GM12892 (cell line): ENCODE measurements at places on chromosomes 12 and 14.

DNA sequence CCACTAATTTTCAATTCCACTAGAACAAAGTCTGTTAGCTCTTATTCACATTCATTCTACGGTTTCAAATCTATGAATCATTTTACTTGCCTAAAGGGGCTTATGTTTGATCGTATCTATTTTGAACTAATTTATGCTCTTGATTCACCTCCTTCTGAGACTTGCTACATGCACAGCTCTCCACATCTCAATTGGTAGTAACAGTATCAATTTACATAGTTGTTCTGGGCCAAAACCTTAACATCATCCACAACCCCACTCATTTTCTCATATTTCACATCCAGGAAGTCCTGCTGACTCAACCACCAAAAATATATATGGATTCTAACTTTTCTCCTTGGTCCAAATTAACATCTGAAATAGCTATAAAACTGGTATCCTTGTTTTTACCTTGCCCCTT is 208.6 kb downstream of the RASSF9 start:
- DNase-seq = no peak

DNA sequence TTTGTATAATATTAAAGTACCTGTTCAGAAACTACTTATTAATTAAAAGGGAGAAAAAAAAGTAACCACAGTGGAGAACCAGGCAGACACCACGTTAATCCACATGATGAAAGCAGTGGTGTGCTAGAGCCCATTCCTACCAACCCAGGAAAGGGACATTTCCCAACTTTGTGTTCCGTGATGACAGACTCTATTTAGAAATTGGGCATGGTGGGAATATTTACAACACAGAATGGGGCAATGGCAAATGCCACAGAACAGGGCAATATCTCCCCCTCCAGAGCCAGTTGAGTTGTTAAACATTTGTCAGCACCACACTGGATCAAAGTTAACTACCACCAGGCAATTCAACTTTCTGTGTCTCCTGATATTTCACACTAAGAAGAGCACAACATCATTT is 1.2 kb upstream of the HIGD1C start:
- DNase-seq = no peak

GRCh38 chr12:58479401-58479800 is 440.9 kb downstream of the LRIG3 start:
- no peak for DNase-seq

- no peak for DNase-seq
These were observed 50.4 kb downstream of the TBX5 start for GRCh38 chr12:114355389-114356088.

DNA sequence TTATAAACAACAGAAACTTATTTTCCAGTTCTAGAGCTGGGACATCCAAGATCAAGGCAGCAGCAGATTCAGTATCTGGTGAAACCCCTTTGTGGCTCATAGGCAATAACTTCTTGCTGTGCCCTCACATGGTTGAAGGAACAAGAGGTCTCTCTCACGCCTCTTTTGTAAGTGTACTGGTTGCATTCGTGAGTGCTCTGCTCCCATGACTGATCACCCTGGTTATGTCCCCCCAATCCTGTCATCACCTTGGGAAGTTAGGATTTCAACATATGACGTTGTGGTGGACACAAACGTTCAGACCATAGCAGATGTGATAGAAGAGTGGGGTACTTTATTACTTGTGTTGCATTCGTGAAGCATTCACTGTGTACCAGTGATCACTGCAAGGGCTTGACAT is 184.0 kb downstream of the SRGAP1 start:
- no peak for DNase-seq

- DNase-seq = peak; percentile 79
These were observed 1.3 kb upstream of the NCOR2 start for GRCh38 chr12:124568431-124569374.

- DNase-seq = no peak
These were observed 261 bp upstream of the MLH3 start for GRCh38 chr14:75051556-75051899.
